Right atrium auricular region (tissue), 2 donors: ENCODE measurements at places on chromosomes 4 and X. TPM values are rescaled to one million over a fixed set of nuclear protein-coding genes. Genes with fewer than 3 reads are reported as not detected.

RAB33A gene
- total RNA-seq: 8.3 TPM

SMIM10 gene
- total RNA-seq: 6.8 TPM

NLGN4X gene
- total RNA-seq: 6.1 TPM

IL1RAPL2 gene
- not detected for total RNA-seq

ADGRG2 gene
- 0.67 TPM for total RNA-seq

TEC gene
- total RNA-seq: 1.3 TPM

RBM47 gene
- total RNA-seq: 4.4 TPM

ARR3 gene
- total RNA-seq: not detected

MGAT4D gene
- total RNA-seq: not detected

DNA sequence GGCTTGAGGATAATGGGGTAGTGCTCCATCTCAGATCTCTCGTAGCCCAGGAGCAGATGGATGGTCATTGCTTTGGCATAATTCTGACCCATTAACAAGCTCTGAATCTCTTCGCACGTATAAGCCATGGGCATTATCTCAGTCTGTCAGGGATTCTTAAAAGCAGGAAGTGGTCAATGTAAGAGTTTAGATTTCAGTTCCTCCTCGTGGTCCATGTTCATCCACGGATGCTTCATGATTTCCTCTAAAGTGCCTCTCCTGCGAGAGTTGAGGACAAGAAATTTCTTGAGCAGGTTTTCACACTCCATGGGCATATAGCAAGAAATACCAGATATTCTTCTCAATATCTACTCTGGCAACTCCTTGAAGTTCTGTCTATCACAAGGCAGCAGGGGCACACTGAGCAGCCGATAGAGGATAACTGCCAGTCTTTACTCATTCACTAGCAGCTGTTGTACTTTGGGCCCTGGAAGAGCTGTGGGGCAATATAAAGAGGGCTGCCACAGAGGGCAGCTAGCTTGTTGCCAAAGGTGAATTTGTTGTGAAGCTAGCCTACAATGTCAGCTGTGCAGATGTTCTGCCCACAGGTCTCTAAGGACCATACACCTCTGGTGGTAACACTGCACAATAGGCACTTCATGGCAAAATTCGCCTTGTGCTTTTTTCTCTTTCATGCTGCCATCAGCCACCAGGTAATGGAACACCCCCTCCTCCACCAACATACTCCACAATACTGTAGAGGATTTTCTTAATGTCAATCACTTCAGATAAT lies 52.0 kb upstream of the WDR17 start:
- DNase-seq: no peak
- H3K27ac ChIP-seq: no peak overlapping the region
- no peaks in the 10 kb centered on the region for H3K36me3 ChIP-seq
- H3K4me1 ChIP-seq: no peaks in the 10 kb centered on the region
- no peak overlapping the region for H3K4me3 ChIP-seq

- H3K4me3 ChIP-seq: no peak overlapping the region
- DNase-seq: no peak
- H3K4me1 ChIP-seq: no peaks in the 10 kb centered on the region
- H3K27ac ChIP-seq: no peak overlapping the region
- H3K36me3 ChIP-seq: no peaks in the 10 kb centered on the region
Observed at GRCh38 chr4:131430302-131430701, 1718.8 kb upstream of the PCDH10 start.

- DNase-seq: no peak
- no peak overlapping the region for H3K4me3 ChIP-seq
- H3K36me3 ChIP-seq: no peaks in the 10 kb centered on the region
- no peaks in the 10 kb centered on the region for H3K4me1 ChIP-seq
- H3K27me3 ChIP-seq: no peaks in the 10 kb centered on the region
Observed at GRCh38 chr4:95732061-95732460, 107.8 kb upstream of the PDHA2 start.

DNA sequence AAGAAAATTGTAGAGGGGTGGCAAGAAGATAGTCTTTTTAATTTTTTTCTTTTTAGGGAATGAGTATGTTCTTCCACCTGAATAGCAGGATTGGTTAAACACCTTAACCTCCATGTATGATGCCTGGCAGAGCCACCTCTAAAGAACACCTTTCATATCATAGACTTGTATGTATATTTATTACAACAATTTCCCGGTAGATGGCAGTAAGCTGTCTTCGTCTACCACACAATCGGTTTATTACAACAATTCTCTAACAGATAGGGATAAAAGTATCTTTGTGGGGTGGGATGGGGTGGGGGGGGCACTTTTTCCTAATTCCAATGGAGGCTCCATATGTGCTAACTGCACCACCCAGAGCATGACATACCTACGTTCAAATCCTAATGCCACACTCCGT lies 255.5 kb downstream of the LDB2 start:
- H3K27ac ChIP-seq: no peak overlapping the region
- no peak overlapping the region for H3K4me3 ChIP-seq
- no peaks in the 10 kb centered on the region for H3K36me3 ChIP-seq
- no peaks in the 10 kb centered on the region for H3K27me3 ChIP-seq
- no peaks in the 10 kb centered on the region for H3K4me1 ChIP-seq

- no peak overlapping the region for H3K4me3 ChIP-seq
- no peaks in the 10 kb centered on the region for H3K36me3 ChIP-seq
- H3K4me1 ChIP-seq: no peaks in the 10 kb centered on the region
- no peak for DNase-seq
Observed at GRCh38 chrX:129091097-129091496, 432.2 kb downstream of the SMARCA1 start.

DNA sequence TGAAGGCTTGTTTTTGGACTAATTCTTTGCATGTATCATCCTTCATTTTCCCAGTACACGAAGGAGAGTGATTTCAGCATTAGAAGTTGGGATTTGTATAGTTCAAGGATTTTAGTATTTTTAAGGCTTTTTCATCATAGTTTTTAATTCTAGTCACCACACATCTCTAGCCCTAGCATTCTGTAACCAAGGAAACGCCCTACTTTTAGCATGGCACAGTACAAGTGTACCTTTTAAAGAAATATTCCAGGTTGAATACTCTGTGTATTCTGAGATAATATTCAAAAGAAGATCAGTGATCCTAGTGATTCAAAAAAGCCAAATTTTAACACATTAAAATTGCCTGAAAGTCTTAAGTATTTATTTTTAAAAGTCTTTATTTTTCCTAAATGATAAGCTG lies 150.5 kb downstream of the RAP1GDS1 start:
- no peaks in the 10 kb centered on the region for H3K27me3 ChIP-seq
- no peak overlapping the region for H3K27ac ChIP-seq
- no peaks in the 10 kb centered on the region for H3K4me1 ChIP-seq

DNA sequence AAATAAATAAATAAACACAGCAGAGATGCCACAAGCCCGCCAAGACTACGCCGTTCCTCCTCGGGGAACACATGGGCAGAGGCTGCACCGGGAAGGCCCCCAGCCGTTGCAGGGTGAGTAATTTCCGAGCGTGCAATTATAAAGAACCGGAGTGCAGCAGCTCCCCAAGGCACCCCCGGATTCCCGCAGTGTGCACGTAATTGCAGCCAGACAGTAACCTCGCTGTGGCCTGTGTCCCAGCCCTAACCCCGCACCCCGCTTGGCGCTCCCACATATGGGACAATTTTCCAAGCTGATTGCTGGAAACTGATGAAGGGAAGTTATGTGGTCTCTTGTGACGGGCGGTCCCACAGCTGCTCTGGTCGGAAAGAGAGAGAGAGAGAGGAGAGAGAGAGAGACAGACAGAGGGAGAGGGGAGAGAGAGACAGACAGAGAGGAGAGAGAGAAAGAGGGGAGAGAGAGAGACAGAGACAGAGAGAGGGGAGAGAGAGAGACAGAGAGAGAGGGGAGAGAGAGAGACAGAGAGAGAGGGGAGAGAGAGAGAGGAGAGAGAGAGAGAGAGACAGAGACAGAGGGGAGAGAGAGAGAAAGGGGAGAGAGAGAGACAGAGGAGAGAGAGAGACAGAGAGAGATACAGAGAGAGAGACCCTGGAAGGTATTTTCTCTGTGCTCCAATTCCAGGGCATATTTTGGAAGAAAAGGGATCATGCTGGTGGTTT lies 275.4 kb downstream of the SHOX start:
- no peak overlapping the region for H3K4me3 ChIP-seq
- H3K27me3 ChIP-seq: no peaks in the 10 kb centered on the region
- no peaks in the 10 kb centered on the region for H3K36me3 ChIP-seq
- H3K27ac ChIP-seq: no peak overlapping the region
- H3K4me1 ChIP-seq: no peaks in the 10 kb centered on the region

GRCh38 chr4:184094532-184095159 lies 123.0 kb downstream of the ENPP6 start:
- H3K27me3 ChIP-seq: no peaks in the 10 kb centered on the region
- no peaks in the 10 kb centered on the region for H3K4me1 ChIP-seq
- H3K36me3 ChIP-seq: no peaks in the 10 kb centered on the region
- no peak overlapping the region for H3K27ac ChIP-seq
- DNase-seq: no peak

DNA sequence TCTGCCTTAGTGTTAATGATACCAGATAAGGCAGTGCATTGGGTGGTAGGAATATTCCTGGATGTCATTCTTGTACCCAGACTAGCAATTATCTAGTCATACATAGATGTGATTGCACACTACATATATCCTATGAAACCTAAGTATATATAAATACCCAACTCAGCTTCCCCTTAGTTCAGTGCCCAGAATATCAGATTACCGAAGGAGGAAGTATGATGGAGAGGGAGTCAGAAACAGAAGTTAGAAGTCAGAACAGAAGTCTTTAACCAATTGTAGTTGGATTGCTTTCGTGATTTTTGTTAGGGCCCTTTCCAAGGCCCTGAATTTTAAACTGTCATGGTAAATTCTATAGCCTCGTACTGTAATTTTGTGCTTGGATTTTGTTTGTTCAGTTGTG lies 42.9 kb downstream of the MOB1B start:
- no peaks in the 10 kb centered on the region for H3K4me1 ChIP-seq
- no peak for DNase-seq
- H3K4me3 ChIP-seq: no peak overlapping the region
- no peaks in the 10 kb centered on the region for H3K36me3 ChIP-seq
- H3K27ac ChIP-seq: no peak overlapping the region

GRCh38 chr4:140046016-140046415 lies 108.0 kb downstream of the MAML3 start:
- H3K27ac ChIP-seq: no peak overlapping the region
- no peak overlapping the region for H3K4me3 ChIP-seq
- no peak for DNase-seq
- no peaks in the 10 kb centered on the region for H3K27me3 ChIP-seq
- H3K36me3 ChIP-seq: no peaks in the 10 kb centered on the region
- H3K4me1 ChIP-seq: no peaks in the 10 kb centered on the region

DNA sequence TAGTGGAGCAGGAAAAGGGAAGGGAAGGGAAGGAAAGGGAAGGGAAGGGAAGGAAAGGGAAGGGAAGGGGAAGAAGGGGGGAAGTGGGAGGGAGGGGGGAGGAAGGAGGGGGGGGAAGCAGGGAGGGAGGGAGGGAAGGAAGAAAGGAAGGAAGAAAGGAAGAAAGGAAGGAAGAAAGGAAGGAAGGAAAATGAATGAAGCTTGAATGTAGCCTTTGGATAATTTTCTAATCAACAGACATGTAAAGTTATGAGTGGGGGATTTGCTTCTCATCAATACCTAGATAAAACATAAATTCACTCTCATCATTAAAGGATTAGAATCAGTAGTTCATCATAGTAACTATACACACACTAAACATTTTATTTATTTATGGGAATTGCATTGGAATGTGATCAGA lies 446.9 kb upstream of the FAM241A start:
- no peak for DNase-seq
- H3K4me3 ChIP-seq: no peak overlapping the region
- no peaks in the 10 kb centered on the region for H3K27me3 ChIP-seq
- H3K4me1 ChIP-seq: no peaks in the 10 kb centered on the region
- no peak overlapping the region for H3K27ac ChIP-seq

- H3K4me1 ChIP-seq: no peaks in the 10 kb centered on the region
- DNase-seq: no peak
- H3K27me3 ChIP-seq: no peaks in the 10 kb centered on the region
Observed at GRCh38 chrX:150692296-150692695, 900 bp upstream of the MTMR1 start.

- no peak overlapping the region for H3K27ac ChIP-seq
- no peak overlapping the region for H3K4me3 ChIP-seq
- H3K36me3 ChIP-seq: no peaks in the 10 kb centered on the region
- DNase-seq: no peak
Observed at GRCh38 chr4:23582671-23583070, 307.2 kb downstream of the PPARGC1A start.

DNA sequence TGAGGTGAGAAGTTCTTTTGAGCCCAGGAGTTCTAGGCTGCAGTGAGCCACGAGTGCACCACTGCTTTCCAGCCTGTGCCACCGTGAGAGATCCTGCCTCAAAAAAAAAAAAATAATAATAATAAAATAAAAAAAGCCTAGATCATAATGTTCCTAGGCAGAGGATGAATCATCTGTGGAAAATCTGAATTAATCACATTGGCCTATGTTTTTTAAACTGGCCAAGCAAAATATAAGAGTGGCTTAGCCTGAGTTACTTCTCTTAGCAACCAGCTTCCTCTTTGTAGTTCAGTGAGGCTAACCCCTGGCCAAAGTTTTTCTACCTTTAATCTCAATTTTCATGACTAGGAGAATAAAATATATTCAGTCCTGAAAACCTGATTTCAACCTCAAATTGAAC lies 614.6 kb downstream of the PPP4R3C start:
- DNase-seq: no peak
- no peaks in the 10 kb centered on the region for H3K4me1 ChIP-seq
- no peaks in the 10 kb centered on the region for H3K27me3 ChIP-seq
- H3K36me3 ChIP-seq: no peaks in the 10 kb centered on the region
- no peak overlapping the region for H3K4me3 ChIP-seq

- no peak overlapping the region for H3K4me3 ChIP-seq
- H3K27ac ChIP-seq: no peak overlapping the region
- H3K36me3 ChIP-seq: no peaks in the 10 kb centered on the region
- no peaks in the 10 kb centered on the region for H3K4me1 ChIP-seq
Observed at GRCh38 chr4:81237791-81238190, 22.8 kb upstream of the PRKG2 start.

DNA sequence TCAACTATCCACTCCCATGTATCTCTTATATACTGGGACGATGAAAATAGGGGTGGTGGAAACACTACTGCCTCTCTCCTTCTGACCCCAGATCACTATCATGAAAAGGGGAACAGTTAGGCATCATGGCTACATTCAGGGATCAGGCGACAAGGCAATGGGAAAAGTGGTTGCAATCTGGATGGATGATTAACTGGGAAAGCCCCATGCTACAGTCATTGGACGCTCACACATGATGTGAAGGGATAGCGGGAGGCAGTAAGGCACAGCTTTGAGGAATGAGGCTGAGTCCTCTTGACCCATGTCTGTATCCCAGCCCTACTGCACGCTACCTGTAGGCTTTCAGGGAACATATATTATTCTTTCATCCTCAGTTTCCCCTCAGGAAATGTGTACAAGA lies 10.2 kb downstream of the GASK1B start:
- no peaks in the 10 kb centered on the region for H3K36me3 ChIP-seq
- no peak overlapping the region for H3K4me3 ChIP-seq
- H3K4me1 ChIP-seq: no peaks in the 10 kb centered on the region
- no peaks in the 10 kb centered on the region for H3K27me3 ChIP-seq
